Renal cortex interstitium (tissue), 15 donors: ENCODE measurements at places on chromosomes 13 and 19.

DNA sequence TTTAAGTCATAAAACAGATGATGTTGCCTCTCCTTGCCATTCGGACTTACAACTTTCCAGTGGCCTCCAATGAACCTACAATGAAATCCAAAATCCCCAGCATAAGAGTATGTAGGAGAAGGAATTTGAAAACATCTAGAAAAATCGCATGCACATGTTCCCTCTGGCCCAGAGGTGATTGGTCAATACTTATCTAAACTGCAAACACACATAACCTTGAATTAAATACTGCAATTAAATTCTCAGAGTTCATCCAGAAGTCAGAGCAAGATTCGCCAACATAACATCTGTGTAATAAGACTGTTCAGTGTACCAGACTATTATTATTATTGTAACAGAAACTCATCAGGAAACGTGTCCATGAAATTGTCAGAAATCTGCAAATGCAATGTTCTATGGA is 82.2 kb upstream of the USP29 start:
- DNase-seq = peak; percentile 39

- no peak for DNase-seq
Measured at GRCh38 chr13:30129411-30129810, 177.9 kb downstream of the KATNAL1 start.

DNA sequence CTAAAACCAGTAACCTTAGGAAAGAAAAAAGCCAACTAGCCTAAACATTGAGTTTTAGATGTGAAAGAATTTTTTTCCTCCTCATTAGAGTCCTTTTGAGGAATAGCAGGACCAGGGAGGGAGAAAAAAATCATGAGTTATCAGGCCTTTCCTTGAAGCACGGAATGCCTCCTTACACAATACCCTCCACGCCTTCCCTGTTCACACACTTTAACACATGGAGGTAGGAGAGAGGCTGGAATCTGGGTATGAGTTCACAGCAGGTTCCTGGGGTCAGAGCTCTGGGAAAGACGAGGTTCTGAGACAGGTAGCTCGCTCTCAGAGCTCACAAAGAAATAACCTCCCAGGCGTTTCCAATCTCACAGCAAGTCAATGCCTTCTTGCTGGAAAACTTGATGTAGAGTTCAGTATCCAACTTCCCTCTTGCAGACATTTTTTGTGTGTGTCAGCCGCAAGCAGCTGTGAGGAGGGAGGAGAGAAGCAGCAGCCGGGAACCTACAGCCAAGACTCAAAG is 716 bp downstream of the ZNF573 start:
- peak; percentile 8 for DNase-seq

DNA sequence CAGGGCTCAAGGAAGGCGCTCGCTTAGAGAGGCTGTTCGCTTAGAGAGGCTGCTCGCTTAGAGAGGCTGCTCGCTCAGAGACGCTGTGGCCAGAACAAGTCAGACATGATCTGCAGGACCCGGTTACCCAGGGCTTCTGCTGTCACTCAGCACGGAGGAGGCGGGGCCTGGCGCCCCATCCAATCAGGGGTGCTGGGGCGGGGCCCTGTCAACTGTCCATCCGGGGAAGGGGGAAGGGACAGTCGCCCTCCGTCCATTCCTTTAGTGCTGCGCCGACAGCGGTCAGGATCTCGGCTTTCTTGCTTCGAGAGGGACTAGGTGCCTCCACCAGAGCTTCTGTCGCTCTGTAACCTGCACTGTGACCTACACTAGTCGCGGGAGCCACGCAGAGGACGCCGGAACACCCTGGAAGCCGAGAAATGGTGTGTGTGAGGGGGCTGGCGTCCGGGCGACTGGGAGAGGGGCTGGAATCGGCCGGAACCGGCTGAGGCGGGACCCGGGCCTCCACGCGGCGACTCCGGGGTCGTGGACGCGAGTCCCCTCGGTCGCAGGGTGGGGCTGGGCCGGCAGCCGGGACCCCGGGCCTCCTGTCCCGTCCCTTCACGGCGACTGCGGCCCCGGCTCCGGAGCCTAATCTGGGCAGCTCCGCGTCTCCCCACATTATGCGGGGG is at the start of gene ZNF440:
ZNF440 (plus strand) TSS at position 245 of the 671 bp plus-strand sequence; CDS start at position 420, 175 bp downstream.
- peak; percentile 92 for DNase-seq

DNA sequence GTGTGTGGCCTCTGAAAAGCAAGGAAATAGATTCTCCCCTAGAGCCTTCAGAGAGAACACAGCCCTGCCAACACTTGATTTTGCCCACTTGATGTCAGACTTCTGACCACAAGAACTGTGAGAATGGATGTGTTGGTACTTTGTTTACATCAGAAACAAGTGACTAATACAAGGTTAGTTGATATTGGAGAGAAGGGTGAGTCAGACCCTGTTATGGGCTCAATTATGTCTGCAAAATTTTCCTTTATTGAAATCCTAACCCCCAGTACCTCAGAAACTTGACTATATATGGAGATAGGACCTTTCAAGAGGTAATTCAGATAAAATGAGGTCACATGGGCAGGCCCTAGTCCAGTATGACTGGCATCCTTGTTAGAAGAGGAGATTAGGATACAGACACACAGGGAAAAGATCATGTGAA is 226.7 kb downstream of the RFC3 start:
- DNase-seq = no peak

GRCh38 chr13:108781312-108781711 is 151.9 kb downstream of the MYO16 start:
- DNase-seq = no peak

DNA sequence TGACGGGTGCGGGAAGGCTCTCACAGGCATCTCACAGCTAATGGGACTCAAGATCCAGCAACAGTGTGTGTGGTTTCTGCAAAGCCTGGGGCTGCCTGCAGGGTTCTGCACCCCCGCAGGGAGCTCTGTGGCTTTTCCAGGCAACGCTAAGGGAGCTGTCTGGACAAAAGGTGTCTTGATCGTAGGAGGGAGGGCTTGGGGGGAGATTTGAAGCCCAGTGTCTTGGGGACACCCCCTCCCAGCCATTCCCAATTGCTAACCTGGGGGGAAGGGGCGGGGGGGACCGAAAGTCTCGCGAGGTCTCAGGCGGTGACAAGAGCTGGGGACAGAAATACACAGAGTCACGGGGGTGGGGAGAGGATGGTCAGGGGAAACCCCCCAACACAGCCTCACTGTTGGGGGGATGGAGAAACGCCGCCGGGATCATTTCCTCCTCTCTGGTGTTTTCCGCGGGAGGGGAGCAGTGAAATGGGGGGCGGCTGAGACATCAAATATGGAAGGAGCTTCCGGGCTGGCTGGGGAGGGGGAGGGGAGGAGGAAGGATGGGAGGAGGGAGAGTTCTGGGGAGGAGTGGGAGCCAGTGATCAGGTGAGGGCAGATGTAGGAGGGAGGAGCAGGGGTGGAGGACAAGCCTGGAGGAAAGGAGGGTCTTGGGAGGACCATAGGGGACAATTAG is 13.3 kb downstream of the KCNC3 start:
- no peak for DNase-seq

- DNase-seq = no peak
Measured at GRCh38 chr19:6458695-6459261, 814 bp downstream of the SLC25A23 start.

DNA sequence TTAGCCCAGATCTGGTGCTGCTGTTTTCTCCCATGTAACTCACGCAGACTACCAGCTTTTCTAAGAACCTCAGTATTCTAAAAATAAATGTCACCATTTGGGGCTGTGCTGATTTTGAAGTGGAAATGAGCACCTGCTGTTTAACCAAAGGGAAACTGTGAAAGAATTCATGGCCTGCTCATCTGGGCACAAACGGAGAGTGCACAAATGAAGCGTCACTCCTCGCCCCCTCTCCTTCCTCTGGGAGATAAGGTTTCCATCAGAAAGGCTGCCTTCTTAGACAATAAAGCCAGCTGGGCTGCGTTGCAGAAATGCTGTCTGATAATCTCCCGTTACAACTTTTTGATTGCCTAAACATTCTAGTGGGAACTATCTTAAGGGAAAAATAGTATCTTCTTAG is 73.7 kb upstream of the SLC15A1 start:
- no peak for DNase-seq

DNA sequence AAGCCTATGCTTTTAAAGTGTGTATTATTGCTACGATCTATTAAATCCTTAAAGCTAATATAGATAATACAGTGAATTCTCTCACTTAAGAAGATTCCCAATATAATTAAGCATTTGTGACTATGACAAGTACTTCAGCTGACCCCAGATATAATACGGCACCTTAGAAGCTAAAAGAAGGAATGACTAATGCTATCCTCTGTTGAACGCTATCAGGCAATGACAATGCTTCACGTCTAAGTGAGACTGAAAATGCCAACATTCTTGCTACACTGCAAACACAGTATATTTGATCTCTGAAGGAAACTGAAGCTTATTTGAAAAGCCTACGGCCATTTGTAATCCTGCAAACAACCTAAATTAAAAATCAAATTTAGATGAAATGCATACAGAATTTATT is 19.7 kb downstream of the VWA8 start:
- DNase-seq = no peak

- DNase-seq = no peak
Measured at GRCh38 chr13:73822668-73823592, 311.3 kb downstream of the KLF12 start.

- no peak for DNase-seq
Measured at GRCh38 chr13:91295712-91296410, 51.6 kb upstream of the MIR17HG start.

DNA sequence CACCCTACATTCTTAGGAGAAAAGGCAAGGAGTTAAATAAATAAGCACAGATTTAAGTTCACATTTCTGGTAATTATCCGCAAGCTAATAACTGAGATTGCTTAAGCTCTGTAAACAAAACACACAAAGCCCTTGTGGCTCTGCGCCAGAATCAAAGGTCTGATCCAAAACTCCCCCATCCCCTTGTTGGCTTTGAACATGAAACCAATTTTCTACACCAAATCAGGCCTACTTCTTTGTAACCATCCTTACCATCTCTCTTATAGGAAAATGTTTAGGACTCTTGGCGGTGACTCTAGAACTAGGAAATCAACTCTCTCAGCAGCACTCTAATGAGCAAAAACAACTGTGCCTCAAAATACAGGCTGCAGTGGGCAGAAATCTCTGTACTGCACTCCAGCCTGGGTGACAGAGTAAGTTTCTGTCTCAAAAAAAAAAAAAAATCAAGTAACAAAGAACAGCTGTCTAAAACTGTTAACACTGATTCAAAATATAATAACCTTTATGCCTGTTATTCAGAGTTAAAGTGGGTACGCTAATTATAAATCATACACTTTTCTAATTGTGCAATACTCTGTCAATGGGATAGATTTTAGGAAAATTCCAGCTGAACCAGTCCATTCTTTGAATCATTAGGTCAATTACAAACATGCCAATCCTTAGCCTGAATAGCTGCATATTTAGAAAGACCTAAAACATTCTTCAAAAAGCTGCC is 25.8 kb downstream of the ABCC4 start:
- DNase-seq = no peak

GRCh38 chr13:43389573-43389972 is 366.2 kb downstream of the DNAJC15 start:
- no peak for DNase-seq

GRCh38 chr13:46595136-46595884 is 42.3 kb downstream of the LRCH1 start:
- DNase-seq = no peak

GRCh38 chr13:23081220-23081619 is 99.6 kb upstream of the SGCG start:
- DNase-seq = no peak

DNA sequence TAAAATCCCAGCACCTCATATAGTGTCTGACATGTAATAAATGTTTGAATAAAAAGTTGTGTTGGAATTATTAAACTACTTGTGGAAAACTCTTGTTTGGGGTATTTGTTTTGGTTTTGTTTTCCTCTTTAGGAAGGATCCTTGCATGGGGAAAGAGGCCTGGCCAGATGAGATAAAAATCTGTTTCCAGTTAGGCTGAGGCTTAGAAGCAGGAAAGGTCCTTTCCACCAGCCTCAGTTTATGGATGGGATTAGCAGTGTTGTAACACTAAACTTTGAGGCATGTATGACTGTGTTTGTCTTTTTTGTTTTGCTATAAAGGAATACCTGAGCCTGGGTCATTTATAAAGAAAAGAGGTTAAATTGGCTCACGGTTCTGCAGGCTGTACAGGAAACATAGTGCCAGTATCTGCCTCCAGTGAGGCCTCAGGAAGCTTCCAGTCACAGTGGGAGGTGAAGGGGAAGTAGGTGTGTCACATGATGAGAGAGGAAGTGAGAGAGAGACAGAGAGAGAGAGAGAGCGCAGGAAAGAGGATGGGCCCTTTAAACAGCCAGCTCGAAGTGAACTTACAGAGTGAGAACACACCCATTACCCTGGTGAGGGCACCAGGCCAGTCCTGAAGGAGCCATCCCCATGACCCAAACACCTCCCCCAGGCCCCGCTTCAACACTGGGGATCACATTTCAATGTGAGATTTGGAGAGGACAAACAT is 21.6 kb downstream of the SPATA13 start:
- DNase-seq = no peak

DNA sequence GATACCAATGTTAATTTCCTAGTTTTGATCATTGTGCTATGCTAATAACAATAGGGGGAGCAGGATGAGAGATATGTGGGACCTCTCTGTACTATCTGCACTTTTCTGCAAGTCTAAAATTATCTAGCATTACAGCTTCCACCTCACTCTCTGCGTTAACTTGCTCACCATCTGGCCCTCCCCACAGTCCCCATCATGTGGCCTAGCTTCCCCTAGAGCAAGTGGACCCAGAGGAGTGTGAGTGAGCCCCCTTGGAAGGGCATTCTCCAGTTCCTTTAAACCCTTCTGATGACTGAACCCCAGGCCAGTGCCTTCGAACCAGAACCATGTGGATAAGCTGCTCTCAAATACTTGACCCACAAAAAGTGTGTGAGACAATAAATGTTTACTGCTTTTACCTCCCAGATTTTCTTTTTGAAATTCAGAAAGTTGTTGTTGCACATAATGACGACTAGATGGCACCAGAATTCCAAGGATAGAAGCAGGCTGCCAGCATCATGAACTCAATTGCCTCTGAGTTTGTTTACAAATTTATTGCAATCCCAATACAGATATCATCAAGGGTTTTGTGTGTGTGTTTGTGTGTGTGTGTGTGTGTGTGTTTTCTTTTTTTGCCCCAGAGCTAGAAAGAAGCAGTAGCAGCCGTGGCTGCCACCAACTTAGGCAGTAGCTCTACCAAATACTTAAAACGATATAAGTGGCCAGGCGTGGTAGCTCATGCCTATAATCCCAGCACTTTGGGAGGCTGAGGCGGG is 49.0 kb upstream of the ZNF780A start:
- DNase-seq = peak; percentile 40

DNA sequence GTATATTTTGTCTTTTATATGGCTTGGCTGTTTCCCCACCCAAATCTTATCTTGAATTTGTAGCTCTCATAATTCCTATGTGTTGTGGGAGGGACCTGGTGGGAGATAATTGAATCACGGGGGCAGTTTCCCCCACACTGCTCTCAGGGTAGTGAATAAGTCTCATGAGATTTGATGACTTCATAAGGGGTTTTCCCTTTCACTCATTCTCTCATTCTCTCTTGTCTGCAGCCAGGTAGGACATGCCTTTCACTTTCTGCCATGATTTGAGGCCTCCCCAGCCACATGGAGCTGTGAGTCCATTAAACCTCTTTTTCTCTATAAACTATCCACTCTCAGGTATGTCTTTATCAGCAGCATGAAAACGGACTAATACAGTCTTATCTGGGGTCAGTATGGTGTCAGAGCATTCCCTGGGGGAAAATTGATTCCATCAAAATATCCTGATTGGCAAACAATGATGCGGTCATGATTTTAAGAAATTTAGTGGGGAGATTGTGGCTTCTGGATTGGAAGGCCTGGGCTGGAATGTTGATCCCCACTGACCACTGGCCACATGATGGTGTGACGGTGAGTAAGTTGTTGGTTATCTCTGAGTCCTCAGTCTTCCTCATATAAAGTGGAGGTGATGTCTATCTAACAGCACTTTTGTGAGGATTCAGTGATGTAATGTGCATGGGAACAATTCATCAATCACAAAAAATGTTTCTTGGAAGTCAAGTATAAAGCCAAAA is 27.5 kb upstream of the ANKRD10 start:
- DNase-seq = no peak
